ENCODE measurements at places on chromosomes 6 and 20.
A peak's percentile ranks its signal among the peaks of the same experiment; 100 is the strongest.

GRCh38 chr20:14344746-14345145, 7.3 kb upstream of the FLRT3 start:
- DNase-seq = no peak

- no peak for DNase-seq
Observed at GRCh38 chr6:21005816-21006570, 471.7 kb downstream of the CDKAL1 start.

DNA sequence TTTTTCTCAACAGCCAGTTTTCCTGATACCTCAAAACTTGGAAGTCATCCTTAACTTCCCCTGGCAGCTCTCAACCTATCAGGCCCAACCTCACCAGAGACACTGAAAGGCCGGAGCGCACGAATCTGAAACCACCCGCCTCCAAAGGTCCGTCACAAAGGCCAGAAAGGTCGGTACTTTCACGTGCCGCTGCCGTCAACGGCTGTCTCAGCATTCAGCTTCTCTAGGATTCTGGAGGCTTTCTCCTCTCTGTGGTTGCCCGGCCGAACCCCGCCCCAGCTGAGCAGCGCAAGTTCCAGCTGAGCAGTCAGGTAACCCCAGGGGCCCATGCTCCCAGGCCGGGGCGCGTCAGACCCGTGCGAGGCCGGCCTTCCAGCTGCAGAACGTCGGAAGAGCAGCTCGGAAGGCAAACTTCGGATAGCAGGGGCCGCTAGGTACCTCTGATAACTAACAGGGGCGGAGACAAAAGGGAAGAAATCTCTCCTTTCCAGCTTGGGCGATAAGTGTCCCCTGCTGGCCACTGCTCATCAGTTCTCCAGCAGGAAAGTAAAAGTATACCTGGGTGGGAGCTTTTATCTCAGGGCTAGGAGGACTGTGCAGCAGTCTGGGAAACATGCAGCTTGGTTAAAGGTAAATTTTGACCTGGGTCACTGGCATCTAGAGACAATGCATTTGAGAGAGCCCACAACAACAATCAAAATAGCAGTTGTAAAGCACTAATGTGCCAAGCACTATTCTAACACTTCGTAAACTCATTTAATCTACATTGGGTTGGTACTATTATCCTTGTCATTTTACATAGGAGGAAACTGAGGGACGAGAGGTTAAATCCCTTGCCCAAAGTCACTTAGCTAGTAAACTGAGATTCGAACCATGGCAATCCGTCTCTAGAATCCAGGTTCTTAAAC, 16.1 kb downstream of the ZSCAN12 start:
- peak; percentile 44 for DNase-seq

GRCh38 chr6:157412791-157413190, 31.8 kb downstream of the ZDHHC14 start:
- no peak for DNase-seq

DNA sequence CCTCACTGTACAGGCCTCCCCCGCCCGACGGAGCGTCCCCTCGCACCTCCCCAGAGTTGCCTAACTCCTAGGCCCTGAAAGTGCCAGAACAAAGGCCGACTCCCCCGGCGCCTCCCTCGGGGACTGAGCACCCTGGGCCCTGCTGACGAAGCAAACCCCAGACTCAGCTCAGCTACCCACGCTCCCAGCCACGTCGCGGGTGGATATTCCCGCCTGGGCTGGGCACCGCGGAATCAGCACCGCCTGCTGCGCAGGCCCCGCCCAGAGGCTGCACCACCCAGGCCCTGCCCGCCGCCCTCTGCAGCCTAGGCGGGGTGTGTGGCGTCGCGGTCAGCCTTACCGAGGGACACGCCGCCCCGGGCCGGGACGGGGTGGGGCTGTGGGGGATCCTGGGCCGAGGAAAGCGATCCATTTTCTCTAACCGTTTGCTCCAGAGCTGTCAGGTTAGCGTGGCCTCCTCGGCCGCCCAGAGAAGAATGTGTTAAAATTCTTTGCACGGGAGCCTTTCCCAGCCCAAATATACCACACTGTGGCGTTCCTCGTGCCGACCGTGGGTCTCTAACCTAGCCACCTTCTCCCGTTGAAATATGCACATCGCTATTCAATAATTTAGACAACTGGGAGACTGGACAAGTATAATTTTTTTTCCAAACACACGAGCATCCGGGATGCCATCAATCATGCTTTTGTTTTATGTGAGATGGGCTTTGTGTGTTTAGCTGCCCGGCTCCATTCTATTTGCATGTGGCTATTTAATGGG, 31.4 kb downstream of the TFAP2A start:
- DNase-seq = no peak

GRCh38 chr20:535958-536357, 7.6 kb downstream of the CSNK2A1 start:
- no peak for DNase-seq
